HL-60 (cell line): ENCODE measurements at places on chromosomes 16 and 17.

- no peak for DNase-seq
Measured at GRCh38 chr17:50918933-50919296, 52.8 kb upstream of the TOB1 start.

GRCh38 chr17:63497708-63498483 lies 21.0 kb downstream of the ACE start:
- DNase-seq: no peak

DNA sequence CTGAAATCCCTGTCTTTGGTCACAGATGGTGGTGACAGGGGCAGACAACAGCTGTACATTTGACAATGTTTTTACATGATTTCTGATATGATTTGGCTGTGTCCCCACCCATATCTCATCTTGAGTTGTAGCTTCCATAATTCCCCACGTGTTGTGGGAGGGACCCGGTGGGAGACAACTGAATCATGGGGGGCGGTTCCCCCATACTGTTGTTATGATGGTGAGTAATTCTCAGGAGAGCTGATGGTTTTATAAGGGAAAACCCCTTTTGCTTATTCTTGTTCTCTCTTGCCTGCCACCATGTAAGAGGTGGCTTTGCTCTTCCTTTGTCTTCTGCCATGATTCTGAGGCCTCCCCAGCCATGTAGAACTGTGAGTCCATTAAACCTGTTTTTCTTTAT lies 353.9 kb downstream of the CPPED1 start:
- DNase-seq: no peak

DNA sequence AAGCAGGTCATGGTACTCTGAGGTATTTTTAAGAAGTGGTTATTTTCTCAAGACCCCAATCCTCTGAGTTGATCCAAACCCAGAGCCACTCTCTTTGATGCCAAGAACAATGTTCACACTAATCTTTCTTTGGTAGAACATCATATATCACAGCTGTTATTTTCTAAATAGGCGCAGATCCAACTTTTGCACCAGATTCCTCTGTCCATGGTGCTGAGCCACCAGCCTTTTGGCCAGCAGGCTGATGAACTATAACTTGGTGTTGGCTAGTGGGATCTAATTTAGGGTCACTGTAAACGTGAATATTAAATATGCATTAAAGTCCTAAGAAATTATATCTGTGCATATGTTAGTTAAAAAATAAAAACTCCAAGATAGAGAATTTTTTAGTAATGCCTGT lies 7.0 kb upstream of the ZKSCAN2 start:
- no peak for DNase-seq

DNA sequence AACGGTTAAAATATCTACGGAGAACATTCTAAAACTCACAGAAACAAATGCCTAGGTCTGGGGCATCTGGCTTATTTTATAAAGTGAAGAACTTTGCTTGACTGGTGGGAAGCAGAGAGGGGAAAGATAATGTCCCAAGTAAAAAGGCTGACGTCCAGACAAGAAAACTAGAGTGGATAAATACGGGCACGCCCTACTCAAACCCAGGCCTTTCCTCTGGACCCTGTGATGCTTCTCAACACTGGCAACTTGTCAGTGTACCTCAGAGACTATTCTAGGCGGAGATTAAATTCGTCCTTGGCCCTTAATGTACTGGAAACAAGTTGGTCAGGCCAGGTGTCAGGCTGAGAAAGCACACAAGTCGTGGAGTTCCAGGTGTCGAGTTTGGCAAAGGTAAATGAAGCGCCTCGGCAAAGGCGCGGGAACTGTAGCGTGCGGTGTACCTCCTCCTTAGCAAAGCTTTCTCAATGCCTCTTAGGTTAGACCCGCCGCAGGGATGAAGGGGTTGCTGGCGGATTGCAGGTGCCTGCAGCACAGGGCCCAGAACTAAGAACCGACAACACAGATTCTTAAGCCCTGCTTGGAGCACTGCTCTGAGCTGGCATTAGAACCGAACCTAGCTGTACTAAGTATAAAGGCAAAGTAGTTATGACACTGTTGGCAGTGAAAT lies 668 bp upstream of the UNK start:
- no peak for DNase-seq

GRCh38 chr16:48462106-48462740 lies 77.0 kb upstream of the SIAH1 start:
- DNase-seq: no peak

- no peak for DNase-seq
Measured at GRCh38 chr17:38739305-38739704, 8.8 kb downstream of the PCGF2 start.

DNA sequence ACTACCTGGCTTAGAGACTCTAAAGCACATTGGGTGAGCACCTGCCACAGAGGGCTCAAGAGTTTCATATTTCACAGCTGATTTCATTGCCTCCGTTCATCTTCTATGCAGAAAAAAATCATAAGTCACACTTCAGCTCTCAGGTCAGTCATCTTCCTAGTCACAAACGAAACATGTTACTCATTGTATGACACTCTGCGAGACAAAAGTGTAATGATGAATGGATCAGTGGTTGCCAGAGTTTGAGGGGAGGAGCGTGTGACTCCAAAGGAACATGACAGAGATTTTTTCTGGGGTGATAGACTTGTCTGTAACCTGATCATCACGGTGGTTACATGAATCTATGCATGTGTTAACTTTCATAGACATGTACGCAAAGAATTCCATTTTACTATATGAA lies 195.2 kb upstream of the CNTNAP4 start:
- no peak for DNase-seq

DNA sequence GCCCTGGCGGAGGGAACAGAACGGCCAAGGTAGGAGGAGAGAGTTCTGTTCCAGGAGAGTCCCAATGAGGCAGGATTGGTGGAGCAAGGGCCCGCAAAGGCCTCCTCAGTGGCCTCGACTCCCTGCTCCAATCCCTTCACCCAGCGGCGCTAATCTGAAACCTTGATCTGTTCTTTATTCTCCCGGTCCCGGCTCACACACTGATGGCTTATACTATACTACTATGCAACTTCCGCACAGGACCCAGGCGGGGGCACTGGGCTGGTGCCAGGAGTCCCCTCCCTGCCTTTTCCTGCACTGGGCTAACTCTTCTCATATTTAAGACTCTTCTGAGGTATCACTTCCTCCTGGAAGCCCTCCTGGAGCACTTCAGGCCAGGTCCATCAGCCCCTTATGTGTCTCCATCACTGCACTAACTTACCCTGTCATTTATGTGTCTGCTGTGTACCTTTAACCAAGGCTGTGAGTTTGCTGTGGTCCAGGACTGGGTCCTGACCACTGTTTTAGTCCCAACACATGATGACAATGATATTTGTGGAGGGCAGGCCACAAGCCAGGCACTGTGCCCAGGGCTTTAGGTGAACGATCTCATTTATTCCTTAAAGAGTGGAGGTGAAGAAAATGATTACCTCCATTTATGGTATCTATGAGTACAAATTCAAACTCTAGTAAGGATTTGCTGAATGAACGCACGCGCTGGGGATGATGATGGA lies 6.8 kb downstream of the CCDC102A start:
- DNase-seq: no peak

DNA sequence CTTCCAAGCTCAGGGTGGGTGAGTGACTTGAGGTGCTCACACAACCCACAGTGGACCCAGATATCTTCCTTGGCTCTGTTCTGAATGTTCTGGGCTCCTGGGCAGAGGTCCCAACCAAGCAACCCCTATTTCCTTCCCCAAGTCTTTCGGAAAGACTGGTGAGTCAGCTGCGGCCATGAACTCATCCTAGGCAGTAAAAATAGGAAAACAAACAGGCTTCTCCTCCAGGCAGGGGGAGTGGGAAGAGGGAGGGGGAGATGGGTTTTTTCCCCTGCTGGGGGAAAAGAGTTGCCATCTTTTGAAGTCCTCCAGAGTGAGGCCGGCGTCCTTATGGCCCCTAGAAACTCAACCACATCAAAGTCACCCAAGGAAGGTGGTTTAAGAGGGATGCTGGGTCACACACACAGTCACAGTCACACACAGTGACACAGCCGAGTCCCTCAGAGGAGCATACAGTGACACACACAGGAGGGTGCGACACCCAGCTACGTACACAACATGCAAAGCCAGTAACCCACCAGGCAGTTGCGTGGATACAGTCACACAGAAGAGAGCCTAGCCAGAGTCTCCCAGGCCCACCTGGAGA lies 16.0 kb upstream of the DLX4 start:
- DNase-seq: no peak

DNA sequence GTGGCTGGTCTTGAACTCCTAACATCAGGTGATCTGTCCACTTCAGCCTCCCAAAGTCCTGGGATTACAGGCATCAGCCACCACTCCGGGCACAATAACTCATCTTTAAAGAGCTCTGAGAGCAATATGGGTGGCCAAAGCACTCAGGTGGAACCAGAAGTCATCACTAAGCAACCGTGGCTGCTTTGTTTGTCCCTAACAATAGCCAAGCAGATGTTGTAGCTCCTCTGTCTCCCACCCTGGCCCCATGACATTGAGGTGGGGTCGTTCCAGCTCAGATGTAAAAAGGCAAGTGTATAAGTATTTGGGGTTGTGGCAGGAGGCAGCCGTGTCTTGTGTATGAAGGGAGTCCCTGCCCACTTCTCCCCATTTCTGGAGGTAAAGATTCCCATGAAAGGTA lies 3.7 kb upstream of the SCIMP start:
- no peak for DNase-seq

- no peak for DNase-seq
Measured at GRCh38 chr16:75377729-75378386, 55.4 kb downstream of the CFDP1 start.

GRCh38 chr16:30104090-30104489 lies 8.1 kb upstream of the YPEL3 start:
- DNase-seq: no peak

GRCh38 chr17:48575066-48575582 lies 3.0 kb downstream of the HOXB4 start:
- no peak for DNase-seq

DNA sequence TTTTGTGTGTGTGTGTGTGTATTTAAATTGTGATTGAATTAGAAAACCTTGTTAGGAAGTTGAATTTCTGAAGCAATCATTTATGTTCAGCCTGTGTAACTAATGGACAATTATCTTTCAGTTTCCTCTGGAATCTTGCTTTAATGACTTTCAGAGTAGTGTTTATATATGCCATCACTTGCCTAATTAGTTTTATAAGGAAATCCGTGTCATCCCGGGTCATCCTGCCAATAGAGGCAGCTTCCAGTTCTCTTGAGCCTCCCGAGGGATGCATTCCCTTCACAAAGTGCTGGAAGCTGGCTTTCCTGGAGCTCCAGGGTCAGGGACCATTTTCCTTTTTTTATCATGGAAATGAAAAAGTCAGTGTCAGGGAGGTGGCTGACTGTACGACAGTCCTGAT lies 42.9 kb downstream of the PRKCA start:
- DNase-seq: no peak

- DNase-seq: peak; percentile 40
Measured at GRCh38 chr17:80005360-80006338, 30.0 kb downstream of the TBC1D16 start.

DNA sequence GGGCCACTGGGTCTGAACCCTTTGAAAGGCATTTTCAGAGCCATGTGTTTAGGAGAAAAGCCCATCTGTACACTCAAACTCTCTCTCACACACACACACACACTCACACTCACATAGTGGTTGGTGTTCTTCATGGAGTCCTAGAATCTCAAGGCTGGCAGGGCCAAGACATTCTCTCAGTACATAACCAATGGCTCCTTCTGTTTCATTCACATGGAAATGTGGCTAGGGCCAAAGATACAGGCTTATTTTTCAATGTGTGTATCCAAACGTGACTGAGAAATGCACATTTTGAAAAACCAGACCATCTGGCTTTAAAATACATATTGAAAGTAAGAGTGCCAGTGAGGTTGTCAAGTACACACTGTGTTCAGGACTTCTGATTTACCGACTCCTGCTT lies 59.0 kb upstream of the SALL1 start:
- no peak for DNase-seq

GRCh38 chr17:1160591-1161390 lies 19.0 kb downstream of the ABR start:
- no peak for DNase-seq

- DNase-seq: no peak
Measured at GRCh38 chr17:44733753-44734152, 25.0 kb upstream of the ADAM11 start.

DNA sequence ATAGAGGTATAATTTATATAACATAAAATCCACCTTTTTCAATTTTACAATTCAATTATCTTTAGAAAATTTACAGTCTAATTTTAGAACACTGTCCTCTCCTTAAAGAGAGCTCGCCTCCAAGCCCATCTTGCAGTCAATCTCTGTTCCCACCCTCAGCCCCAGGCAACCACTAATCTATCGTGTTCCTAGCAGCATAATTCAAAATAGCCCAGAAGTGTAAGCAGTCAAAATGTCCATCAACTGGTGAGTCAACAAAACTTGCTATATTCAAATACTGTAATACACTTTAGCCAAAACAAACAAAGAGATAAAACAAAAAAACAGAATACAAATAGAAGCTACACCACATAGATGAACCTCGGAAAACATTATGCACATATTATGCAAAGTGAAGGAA lies 1006.8 kb upstream of the EEF2KMT start:
- no peak for DNase-seq

DNA sequence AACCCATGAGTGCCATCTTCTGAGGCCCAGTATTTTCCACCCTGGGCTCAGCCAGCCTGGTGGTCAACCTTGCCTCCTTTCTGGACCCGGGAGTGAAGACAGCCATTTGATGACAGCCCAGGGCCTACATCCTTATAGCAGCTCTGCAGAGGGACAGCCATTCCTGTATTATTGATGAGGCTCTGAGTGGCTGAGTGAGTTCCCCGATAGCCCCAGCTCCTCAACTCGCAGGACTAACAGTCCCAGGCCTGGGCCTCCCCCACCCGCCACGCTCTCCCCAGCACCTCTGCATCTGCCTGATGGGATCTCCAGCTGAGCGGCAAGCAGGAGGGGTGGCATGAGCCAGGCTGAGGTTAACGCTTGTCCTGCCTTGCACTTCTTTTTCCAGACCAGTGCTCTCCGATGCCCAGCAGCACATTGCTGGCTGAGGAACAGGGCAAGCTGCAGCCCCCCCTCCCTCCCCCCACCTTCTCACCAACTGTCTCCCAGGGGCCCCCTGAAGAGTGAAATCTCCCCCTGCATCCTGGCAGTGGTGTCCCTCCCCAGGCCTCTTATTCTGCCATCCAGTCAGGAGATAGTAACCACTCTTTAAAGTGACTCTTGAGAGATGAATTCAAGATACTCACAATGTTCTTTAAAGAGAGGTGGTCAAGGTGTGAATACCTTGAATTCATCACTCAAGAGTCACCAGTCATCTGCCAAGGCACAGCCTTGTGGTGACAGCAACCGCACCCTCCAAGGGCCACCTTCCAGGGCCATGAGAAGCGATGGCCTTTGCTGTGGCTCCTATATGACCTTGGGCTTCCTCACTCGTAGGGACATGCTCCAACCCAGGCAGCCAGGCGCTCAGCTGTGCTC lies 23.5 kb downstream of the CACNG5 start:
- DNase-seq: no peak
